ENCODE measurements at places on chromosomes 4 and X. TPM values are rescaled to one million over a fixed set of nuclear protein-coding genes. Genes with fewer than 3 reads are reported as not detected.

Gene FOXP3
- total RNA-seq = 0.26 TPM

Gene CSAG3
- not detected for total RNA-seq

Gene SYAP1
- total RNA-seq = 41.1 TPM

Gene HTT-AS
- not detected for total RNA-seq

DNA sequence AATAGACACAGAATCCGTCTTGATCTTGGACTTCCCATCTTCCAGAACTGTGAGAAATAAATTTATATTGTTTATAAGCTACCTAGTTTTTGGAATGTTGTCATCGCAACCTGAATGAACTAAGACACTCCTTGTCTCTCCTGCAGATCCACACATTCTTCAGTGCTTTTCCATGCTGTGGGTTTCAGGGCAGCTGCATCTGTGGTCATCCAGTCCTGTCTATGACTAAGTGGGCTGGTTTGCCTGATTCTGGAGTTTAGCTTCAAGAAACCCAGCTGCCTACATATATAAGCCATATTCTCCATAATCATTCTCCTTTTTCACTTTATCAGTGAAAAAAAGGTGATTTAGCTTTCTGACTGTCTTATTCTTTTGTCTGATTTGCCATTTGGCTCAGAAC is 170.3 kb upstream of the KIT start:
- H3K36me3 ChIP-seq = no peaks in the 10 kb centered on the region
- no peaks in the 10 kb centered on the region for H3K27me3 ChIP-seq
- no peaks in the 10 kb centered on the region for H3K4me1 ChIP-seq
- no peak overlapping the region for H3K27ac ChIP-seq

- no peak overlapping the region for H3K27ac ChIP-seq
- peak; percentile 45 for DNase-seq
- H3K4me1 ChIP-seq = peaks cover 15% of the 10 kb centered on the region
- peak overlapping the region; percentile 93 for H3K4me3 ChIP-seq
- no peaks in the 10 kb centered on the region for H3K27me3 ChIP-seq
These were observed 774 bp downstream of the ARMCX2 start for GRCh38 chrX:101658661-101659491.

GRCh38 chr4:70838204-70838603 is 1.5 kb downstream of the GRSF1 start:
- peaks cover 8% of the 10 kb centered on the region for H3K36me3 ChIP-seq
- DNase-seq = no peak
- H3K27me3 ChIP-seq = no peaks in the 10 kb centered on the region
- peak overlapping the region; percentile 99 for H3K27ac ChIP-seq
- H3K4me3 ChIP-seq = peak overlapping the region; percentile 98
- peaks cover 12% of the 10 kb centered on the region for H3K4me1 ChIP-seq

DNA sequence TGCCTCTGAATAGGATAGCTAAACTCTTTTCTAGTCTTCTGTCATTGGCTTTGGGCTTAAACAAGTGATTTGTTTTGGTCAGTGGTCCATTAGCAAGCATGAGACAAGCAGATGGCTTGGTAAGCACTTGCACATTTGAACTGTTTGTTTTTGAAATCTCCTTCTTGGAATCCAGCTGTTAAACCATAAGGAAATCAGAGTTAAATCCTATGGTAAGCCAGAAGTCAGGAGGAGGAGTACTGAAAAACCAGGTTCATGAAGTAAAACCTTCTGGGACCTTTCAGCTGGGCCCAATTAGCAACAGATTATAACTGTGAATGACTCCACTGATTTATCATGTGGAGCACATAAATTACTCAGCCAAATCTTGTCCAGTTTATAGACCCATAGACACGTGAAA is 1042.5 kb upstream of the PABPC4L start:
- H3K4me1 ChIP-seq = peaks cover 4% of the 10 kb centered on the region
- no peaks in the 10 kb centered on the region for H3K36me3 ChIP-seq
- no peak overlapping the region for H3K27ac ChIP-seq
- H3K27me3 ChIP-seq = no peaks in the 10 kb centered on the region
- no peak overlapping the region for H3K4me3 ChIP-seq

- H3K27ac ChIP-seq = no peak overlapping the region
- H3K36me3 ChIP-seq = peaks cover 9% of the 10 kb centered on the region
- peaks cover 44% of the 10 kb centered on the region for H3K4me1 ChIP-seq
- H3K27me3 ChIP-seq = peaks cover 97% of the 10 kb centered on the region
- peak overlapping the region; percentile 66 for H3K4me3 ChIP-seq
- DNase-seq = no peak
These were observed 7.6 kb downstream of the NKX6-1 start for GRCh38 chr4:84491481-84491880.

- DNase-seq = peak; percentile 26
- no peak overlapping the region for H3K27ac ChIP-seq
- H3K4me3 ChIP-seq = no peak overlapping the region
These were observed 70.8 kb downstream of the ADRA2C start for GRCh38 chr4:3836756-3837601.
